ENCODE measurements at places on chromosomes 5 and 9. TPM values are rescaled to one million over a fixed set of nuclear protein-coding genes. Genes with fewer than 3 reads are reported as not detected.

TMOD1 gene
- total RNA-seq: 5.4 TPM

CDC25C gene
- 30.1 TPM for total RNA-seq

PITX1 gene
- 0.76 TPM for total RNA-seq

- H3K27me3 ChIP-seq: no peaks in the 10 kb centered on the region
- H3K4me3 ChIP-seq: no peak overlapping the region
- H3K4me1 ChIP-seq: no peaks in the 10 kb centered on the region
- no peak for DNase-seq
- no peak overlapping the region for H3K27ac ChIP-seq
- no peaks in the 10 kb centered on the region for H3K36me3 ChIP-seq
Observed at GRCh38 chr5:172342918-172343317, 59.4 kb upstream of the UBTD2 start.

DNA sequence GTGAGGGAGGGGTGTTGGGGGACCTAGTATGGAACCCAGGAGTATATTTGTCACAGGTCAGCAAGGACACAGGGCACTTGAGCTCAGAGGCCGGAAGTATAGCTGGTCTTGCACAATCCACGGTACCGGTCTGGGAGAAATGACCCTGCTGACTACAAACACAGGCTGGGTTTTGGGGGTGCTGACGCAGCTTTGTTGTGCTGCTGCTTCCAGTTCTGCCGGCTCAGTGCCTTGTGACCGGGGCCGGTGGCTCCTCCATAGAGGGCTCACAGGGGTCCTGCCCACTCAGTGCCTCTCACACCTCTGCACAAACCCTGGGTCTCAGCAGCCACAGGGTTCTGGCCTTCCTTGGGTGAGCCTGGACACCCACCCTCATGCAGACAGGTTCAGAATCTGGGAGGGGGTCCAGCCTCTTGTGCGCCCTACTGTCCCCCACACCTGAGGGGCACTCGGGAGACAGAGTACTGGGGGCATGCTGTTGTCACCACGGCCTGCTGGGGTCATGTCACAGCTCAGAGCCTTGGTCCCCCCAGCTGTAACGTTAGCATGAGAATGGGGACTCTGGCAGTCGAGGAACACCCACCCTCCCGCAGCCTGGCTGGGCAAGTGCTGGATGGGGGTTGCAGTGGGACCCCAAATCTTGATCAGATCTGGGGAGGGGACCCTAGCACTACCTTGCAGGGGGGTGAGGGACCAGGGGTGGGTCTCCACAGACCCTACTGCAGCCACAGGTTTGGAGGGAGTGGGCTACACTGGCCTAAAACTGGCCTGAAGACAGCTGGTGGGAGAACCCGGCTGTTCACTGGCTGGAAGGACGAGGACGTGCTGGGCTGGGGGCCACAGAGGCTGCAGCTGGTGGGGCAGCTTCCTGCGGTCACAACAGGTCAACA, 17.7 kb downstream of the NINJ1 start:
- H3K27me3 ChIP-seq: no peaks in the 10 kb centered on the region
- H3K27ac ChIP-seq: no peak overlapping the region
- peaks cover 34% of the 10 kb centered on the region for H3K4me1 ChIP-seq
- no peaks in the 10 kb centered on the region for H3K36me3 ChIP-seq
- H3K4me3 ChIP-seq: no peak overlapping the region

GRCh38 chr9:129626625-129627284, 792 bp downstream of the NTMT1 start:
- H3K27ac ChIP-seq: peak overlapping the region; percentile 40
- H3K4me1 ChIP-seq: peaks cover 67% of the 10 kb centered on the region
- no peaks in the 10 kb centered on the region for H3K36me3 ChIP-seq
- peaks cover 11% of the 10 kb centered on the region for H3K27me3 ChIP-seq

GRCh38 chr5:95102080-95102479, 182.8 kb downstream of the MCTP1 start:
- H3K27me3 ChIP-seq: no peaks in the 10 kb centered on the region
- no peaks in the 10 kb centered on the region for H3K36me3 ChIP-seq
- H3K27ac ChIP-seq: no peak overlapping the region
- H3K4me1 ChIP-seq: no peaks in the 10 kb centered on the region
- DNase-seq: no peak

DNA sequence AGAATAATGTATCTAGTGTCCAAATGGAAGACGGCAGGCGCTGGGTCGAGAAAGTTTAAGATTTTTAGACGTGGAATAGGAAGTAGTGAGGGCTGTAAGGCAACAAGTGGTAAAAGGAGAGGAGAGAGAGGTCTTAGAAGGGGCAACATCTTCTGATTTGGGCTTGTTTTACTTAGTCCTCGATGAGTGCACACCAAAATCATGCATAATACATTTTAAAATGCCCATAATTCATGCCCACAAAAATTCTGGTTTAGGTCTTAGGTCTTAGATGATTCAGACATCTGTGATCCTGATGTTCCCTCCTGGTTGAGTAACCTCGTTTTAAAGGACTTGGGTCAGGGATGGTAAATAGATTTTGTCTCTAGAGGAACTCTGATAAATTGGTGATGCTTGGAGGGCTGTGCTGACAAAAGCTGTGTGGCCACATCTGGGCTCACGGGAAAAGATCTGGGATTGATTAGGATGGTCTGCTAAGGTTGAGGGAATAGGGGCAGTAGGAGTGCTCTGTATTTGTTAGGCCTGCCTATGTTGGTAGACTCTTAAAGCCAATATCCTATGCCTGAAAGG, 476.3 kb downstream of the CCDC171 start:
- H3K4me3 ChIP-seq: no peak overlapping the region
- no peak overlapping the region for H3K27ac ChIP-seq
- DNase-seq: no peak
- H3K36me3 ChIP-seq: no peaks in the 10 kb centered on the region
- peaks cover 10% of the 10 kb centered on the region for H3K4me1 ChIP-seq

DNA sequence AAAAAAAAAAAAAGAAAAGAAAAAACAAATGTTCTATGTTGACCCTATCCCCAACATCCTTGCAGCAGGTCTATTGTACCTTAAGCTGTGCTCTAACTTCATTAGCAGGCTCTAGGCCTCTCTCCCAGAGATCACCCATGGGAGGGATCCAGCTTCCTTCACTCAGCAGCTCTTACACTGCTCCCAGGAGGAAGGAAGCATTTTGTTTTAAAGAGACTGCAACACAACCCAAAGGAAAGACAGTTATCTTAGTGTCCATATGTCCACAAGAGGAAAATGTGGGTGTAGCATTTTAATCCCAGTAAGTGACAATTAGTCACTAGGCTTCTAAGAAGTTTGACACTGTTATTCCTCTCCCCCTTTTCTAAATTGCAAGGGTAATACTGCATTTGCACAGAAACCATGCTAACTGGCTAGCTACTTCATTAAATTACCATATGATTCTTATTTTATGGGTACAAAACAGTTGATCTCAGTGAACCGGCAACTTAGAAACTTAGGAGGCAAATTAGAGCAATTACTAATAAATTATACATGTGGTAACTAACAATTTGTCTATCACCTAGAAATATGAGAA, 58.8 kb downstream of the MARCHF3 start:
- H3K4me3 ChIP-seq: peak overlapping the region; percentile 60
- H3K36me3 ChIP-seq: peaks cover 1% of the 10 kb centered on the region
- no peaks in the 10 kb centered on the region for H3K27me3 ChIP-seq
- DNase-seq: no peak
- H3K4me1 ChIP-seq: peaks cover 45% of the 10 kb centered on the region

GRCh38 chr5:62326302-62326701, 20.3 kb downstream of the KIF2A start:
- H3K27me3 ChIP-seq: no peaks in the 10 kb centered on the region
- peak overlapping the region; percentile 85 for H3K27ac ChIP-seq
- H3K36me3 ChIP-seq: peaks cover 2% of the 10 kb centered on the region
- H3K4me3 ChIP-seq: peak overlapping the region; percentile 63
- H3K4me1 ChIP-seq: peaks cover 74% of the 10 kb centered on the region

- no peak overlapping the region for H3K4me3 ChIP-seq
- peaks cover 13% of the 10 kb centered on the region for H3K27me3 ChIP-seq
- H3K27ac ChIP-seq: no peak overlapping the region
- peaks cover 17% of the 10 kb centered on the region for H3K4me1 ChIP-seq
- DNase-seq: no peak
Observed at GRCh38 chr9:21294364-21294774, 10.7 kb downstream of the IFNA5 start.

DNA sequence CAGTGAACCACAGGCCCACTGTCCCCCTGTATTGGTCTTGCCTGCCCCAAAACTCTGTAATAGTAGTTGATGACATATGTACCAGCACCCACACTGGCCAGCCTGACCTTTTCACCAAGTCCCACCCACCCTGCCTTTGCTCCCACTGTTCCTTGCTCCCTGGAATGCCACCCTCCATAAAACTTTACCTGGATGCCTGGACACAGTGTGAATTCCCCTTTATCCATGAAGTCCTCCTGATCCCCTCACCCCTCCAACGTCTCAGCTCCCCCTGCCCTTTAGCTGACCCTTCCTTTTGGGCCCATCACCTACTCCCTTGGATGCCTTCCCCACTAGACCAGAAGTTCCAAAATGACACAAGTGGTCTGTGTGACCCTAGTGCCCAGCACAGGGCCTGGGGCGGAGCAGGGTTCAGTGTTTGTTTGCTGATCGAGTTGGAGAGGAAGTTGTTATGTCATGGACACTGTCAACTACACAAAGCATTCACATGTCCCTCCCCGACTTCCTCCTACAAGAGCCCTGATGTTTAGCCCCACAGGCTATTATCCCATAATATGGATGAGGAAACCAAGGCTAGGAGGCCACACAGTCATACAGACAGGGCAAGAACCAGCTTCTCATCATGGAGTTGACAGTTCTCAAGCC, 16.1 kb downstream of the AMBP start:
- H3K27ac ChIP-seq: no peak overlapping the region
- H3K4me1 ChIP-seq: no peaks in the 10 kb centered on the region
- peaks cover 17% of the 10 kb centered on the region for H3K27me3 ChIP-seq
- H3K36me3 ChIP-seq: no peaks in the 10 kb centered on the region

DNA sequence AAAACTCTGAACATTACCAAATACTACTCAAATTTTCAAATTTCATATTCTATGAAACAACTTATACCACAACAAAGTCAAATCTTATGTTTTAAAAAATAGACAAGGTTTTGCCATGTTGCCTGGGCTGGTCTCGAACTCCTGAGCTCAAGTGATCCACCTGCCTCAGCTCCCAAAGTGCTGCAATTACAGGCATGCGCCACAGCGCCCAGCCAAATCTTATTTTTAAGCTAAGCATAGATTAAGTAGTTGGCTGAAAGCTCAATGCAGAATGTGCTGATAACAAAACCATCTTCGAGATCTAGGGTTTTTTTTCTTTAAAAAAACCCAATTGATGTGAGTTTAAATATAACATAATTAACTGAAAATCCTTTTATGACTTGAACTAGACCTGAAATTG, 6.4 kb downstream of the LMBRD2 start:
- H3K4me1 ChIP-seq: peaks cover 40% of the 10 kb centered on the region
- no peaks in the 10 kb centered on the region for H3K27me3 ChIP-seq
- H3K4me3 ChIP-seq: no peak overlapping the region
- no peak overlapping the region for H3K27ac ChIP-seq

DNA sequence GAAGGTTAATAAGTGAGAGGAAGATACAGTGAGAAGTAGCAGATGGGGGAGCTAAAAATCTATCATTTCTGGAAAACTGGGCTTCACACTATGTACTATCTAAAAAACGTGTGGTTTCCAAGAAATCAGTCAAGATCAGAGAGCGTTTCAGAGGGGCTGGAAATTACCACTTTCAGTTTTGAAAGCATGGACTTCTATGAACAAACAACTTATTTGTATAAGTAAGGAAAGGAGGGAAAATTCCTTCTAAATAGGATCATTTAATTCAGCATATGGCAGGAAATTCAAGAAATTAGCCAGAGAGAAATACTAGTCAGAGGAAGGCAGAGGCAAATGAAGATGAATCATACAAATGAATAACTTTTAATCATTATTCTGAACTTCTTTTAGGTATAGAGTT, 11.3 kb downstream of the TNC start:
- DNase-seq: no peak
- H3K27ac ChIP-seq: peak overlapping the region; percentile 62
- H3K36me3 ChIP-seq: peaks cover 3% of the 10 kb centered on the region
- peaks cover 61% of the 10 kb centered on the region for H3K27me3 ChIP-seq

- H3K4me1 ChIP-seq: peaks cover 32% of the 10 kb centered on the region
- H3K36me3 ChIP-seq: peaks cover 6% of the 10 kb centered on the region
- H3K27ac ChIP-seq: no peak overlapping the region
- peak overlapping the region; percentile 99 for H3K4me3 ChIP-seq
Observed at GRCh38 chr5:88884608-88884877, 1.6 kb upstream of the MEF2C start.

DNA sequence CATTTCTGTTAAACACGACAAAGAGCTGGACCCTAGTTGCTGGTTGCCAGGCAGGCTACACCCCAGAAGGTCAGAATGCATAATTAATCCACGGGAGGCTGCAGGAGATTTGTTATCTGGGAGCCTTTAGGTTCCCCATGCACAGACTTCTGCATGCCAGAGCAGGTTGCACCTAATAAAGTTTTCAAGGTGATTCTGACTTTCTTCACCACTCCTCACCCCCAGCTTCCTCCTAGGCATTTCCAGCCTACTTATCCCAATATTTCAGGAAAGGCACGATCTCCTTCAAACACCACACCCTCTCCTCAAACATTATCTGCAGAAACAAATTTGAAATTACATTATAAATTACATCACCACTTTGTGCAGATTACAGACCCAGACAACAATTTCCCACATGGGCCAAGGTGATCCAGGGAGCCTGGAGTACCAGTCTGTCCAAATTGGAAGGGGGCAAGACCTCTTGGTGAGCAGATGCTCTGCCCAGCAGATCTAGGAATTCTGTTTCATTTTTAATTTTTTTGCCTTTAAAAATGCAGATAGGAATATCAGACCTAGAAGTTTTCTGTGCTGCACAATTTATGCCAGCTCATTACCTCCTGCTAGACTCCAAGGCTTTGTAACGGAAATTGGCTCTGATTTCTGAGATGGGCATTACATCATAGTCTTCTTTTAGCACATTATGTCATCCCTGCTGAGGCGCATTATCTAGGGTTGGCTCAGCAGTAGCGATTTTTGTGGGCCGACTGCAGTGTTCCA, 363.4 kb upstream of the SLC30A5 start:
- H3K27me3 ChIP-seq: no peaks in the 10 kb centered on the region
- DNase-seq: no peak
- H3K4me1 ChIP-seq: peaks cover 7% of the 10 kb centered on the region
- no peaks in the 10 kb centered on the region for H3K36me3 ChIP-seq
- H3K27ac ChIP-seq: no peak overlapping the region

DNA sequence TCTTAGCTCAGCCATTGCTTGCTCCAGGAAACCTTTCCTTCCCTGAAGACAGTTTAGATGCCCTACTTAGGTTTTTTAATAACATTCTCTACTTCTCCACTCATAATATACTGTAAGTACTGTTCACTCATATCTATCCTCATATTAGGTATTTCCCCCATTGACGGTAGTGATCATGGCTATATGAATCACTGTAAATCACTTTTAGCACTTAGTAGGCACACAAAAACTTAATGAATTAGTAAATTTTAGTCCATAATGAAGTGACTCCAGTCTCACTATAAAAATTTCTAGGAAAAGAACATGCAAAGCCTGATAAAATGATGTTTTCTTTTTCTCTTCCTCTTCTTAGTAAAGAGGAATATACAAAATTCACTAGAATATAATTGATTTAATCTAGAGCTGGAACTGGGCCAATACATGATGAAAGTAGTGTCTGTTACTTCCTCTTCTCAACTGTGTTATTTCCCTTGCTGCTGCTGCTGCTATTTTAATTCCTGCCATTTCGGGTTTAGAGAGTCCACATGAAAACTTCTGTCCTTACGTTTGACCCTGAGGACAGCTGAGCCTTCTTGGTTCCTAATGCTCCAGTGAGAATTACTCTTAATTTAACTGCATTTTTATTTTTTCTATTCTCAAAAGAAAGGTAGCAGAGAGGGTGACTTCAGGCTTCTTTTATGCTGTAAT, 73.5 kb downstream of the LNPEP start:
- peak overlapping the region; percentile 42 for H3K4me3 ChIP-seq
- no peaks in the 10 kb centered on the region for H3K27me3 ChIP-seq
- no peak for DNase-seq
- H3K27ac ChIP-seq: peak overlapping the region; percentile 75
- peaks cover 21% of the 10 kb centered on the region for H3K4me1 ChIP-seq
